ENCODE measurements at places on chromosomes 11 and 22.

- DNase-seq = no peak
These were observed 976.9 kb upstream of the TENM4 start for GRCh38 chr11:80417681-80418080.

GRCh38 chr11:102476812-102477211 lies 24.2 kb upstream of the TMEM123 start:
- no peak for DNase-seq

- DNase-seq = no peak
These were observed 77.5 kb downstream of the PPFIBP2 start for GRCh38 chr11:7591107-7591894.

DNA sequence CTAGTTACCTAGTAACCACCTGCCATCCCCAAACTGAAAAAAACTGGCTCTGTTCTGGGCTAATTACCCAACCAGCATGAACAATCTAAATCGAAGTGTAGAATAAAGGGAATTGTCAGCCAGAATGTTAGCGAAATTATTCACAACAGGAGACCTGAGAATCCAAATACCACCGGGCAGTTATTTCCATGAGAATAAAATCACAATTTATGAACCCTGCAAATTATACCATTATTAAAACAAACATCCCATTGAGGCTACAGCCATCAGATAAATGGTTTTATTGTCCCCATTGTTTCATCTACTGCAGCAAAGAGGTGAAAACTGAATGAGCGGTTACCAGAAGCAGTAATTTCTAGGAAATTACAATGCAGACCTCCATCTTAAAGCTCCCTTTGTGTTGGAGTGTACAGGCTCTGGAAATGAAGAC lies 21.7 kb downstream of the FAM168A start:
- no peak for DNase-seq

DNA sequence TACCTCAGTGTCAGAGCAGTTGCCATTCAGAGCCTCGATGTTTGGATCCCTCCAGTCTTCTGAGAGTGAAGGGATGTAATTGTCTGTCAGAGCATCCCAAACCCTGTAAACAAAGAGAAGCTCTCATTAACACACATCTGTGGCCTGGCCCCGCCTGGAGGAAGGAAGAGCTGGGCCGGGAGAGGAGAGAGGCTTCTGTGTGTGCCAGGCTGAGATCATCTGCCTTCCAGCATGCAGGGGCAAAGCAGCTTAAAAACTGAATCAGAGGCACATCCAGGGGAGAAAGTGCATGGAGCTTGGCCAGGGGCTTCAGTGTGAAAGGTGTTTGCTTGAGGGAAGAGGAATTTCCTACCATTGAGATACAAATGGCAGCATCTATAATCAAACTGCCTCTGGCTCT lies 14.5 kb downstream of the FEZ1 start:
- no peak for DNase-seq

- no peak for DNase-seq
These were observed 288.0 kb upstream of the PLET1 start for GRCh38 chr11:112548641-112549040.

- DNase-seq = no peak
These were observed 39.3 kb upstream of the PTPRJ start for GRCh38 chr11:47940904-47941649.

DNA sequence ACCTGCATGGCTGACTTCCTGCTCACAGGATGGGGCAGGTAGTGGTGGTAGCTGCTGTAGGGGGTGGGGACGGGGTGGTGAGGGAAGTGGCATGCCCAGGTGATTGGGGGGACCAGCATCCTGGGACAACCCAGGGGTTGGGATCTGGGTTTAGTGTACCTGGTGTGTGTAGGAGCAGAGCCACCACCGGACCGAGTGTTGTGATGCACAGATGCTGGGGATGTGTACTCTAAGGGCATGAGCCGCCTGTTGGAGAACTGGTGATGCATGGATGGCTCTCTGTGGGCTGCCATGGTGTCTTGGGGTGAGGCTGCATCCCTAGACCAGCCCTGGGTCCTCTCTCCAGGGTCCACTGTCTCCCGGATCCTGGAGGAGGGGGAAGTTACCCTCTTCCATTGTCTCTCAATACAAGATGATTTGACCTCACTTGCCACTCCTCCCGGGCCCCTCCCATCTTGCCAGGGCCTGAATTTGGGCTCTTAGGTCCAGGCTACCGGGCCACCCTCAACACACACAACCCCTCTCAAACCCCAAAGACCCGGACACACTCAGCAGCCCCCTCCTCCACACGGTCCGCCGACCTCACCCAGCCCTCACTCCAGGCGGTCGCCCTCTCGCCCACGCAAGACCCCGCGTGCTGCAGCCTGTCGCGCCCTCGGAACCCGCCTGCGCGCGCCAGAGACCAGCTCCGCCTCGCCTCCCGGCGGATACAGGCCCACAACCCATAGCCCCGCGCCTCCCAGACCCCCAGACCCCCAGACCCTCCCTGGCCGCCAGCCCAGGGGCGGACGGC lies 619 bp downstream of the LRRC75B start:
- DNase-seq = no peak

DNA sequence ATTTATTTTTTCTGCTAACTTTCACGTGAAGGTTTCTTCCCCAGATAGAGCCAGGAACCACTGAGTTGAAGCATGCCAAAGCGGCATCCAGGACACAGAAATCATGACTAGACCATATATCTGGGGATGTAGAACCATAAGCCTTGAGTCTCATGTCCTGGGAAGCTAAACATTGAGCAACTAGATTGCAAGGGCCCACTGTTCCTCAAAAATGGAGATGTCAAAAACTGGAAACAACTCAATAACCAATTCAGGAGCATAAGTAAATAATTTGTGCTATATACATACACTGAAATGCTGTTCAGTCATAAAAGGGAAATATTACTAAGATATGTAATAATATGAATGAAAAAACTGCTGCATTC lies 29.0 kb upstream of the CARD16 start:
- DNase-seq = no peak

DNA sequence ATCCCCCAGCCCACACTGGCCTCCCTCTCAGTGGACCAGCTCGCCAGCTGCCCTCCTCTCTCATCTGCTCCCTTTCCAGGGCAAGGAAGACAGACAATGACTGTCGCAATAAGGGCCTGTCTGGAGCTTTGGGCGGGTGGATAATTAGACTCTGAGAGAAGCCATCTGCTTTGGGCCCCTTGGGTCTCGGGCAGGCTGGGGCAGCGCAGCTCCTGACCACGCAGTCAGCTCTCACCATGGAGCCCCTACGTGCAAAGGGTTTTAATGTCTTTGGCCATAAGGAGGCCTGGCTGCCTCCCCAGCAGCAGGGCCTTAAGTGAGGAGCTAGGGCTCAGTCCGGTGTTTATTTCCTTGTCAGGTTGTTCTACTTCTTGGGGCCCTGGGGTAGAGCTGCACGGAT lies 153.9 kb downstream of the CHST1 start:
- DNase-seq = no peak

DNA sequence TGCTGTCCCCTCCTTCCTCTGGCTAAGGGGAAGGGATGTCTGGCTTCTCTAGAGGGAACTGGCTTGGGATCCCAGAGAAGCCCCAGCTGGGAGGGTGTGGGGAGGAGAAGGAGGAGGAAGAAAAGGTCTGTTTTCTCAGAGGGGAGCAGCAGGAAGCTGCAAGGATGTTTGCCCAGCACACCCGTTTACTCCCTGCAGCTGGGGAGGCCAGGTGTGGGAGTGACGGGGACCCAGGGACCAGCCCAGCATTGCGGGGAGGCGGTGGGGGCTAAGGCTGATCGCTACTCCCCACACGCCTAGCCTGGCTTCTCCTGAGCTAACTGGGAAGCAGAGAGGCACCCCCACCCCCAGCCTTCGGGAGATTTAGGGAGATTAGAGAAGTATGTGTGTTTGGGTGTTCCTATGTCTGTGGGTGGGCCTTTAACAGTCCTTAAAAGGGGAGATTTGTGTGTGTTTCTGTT lies 3.9 kb downstream of the CREB3L1 start:
- no peak for DNase-seq

GRCh38 chr11:74687237-74688023 lies 43.8 kb downstream of the CHRDL2 start:
- no peak for DNase-seq

- no peak for DNase-seq
These were observed 245.8 kb downstream of the CSNK2A3 start for GRCh38 chr11:11107076-11107723.

DNA sequence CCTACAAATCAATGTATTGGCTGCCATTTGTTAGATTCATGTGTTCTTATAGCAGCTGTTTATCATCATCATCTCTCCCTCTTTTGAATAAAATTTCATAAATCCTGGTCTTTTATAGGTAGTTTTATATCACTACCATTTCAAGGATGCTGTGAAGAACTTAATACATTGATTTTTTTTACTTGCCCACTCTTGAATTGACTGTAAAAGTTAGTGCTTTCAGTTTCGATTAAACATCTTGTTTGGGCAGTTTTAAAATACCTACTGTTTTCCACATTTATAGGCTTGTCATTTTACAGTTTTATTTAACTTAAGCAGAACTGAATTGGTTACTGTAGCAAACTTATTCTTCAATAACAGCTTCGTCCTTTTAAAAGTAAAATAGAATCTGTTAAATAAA lies 59.5 kb downstream of the TTC17 start:
- no peak for DNase-seq

DNA sequence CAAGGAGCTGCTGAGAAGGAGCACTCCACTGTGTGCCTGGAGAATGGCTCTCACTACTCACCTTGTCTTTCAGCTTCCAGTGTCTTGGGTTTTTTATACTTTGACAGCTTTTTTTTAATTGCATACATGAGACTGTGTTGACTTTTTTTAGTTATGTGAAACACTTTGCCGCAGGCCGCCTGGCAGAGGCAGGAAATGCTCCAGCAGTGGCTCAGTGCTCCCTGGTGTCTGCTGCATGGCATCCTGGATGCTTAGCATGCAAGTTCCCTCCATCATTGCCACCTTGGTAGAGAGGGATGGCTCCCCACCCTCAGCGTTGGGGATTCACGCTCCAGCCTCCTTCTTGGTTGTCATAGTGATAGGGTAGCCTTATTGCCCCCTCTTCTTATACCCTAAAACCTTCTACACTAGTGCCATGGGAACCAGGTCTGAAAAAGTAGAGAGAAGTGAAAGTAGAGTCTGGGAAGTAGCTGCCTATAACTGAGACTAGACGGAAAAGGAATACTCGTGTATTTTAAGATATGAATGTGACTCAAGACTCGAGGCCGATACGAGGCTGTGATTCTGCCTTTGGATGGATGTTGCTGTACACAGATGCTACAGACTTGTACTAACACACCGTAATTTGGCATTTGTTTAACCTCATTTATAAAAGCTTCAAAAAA lies 72.6 kb downstream of the NCAPD3 start:
- DNase-seq = no peak

DNA sequence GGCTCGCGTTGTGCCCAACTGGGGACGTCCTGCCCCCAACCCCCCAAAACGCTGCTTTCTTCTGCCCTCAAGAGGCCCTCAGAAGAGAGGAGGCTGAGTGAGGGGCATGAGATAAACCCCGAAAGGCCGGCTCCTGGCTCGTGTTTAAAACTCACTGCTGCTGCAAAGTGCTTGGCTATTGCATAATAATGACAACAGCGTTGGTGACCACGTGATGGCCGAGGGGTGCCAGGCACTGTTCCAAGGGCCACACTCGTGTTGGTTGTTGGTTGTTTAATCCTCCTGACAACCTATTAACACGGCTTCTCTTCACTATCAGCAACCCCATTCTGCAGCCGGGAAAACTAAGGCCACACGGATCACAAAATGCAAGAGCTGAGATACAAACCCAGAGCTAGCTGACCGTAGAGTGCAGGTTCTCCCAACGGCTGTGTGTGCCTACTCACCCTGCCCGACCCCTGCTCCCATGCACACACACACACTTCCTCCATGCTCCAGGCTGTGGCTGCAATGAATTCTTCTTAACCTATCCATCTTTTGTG lies 51.0 kb downstream of the ANO1 start:
- DNase-seq = no peak

DNA sequence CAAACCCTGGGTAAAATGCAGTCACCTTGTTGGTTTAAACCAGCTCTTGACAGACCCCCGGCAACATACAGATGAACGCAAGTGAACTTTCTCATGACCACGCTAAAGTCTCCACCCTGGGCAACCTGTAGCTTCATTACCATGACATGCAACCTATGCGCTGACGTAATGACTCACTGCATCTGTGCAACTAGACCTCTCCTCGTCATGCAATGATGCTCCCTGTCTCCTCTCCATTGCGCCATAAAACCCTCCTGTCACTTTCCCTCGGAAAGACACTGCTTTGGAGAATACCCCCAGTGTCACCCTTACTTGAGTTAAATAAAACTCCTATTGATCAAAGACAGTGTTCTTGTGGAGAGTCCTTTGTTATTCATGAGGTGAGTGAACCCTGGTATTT lies 52.5 kb downstream of the RCN1 start:
- no peak for DNase-seq

DNA sequence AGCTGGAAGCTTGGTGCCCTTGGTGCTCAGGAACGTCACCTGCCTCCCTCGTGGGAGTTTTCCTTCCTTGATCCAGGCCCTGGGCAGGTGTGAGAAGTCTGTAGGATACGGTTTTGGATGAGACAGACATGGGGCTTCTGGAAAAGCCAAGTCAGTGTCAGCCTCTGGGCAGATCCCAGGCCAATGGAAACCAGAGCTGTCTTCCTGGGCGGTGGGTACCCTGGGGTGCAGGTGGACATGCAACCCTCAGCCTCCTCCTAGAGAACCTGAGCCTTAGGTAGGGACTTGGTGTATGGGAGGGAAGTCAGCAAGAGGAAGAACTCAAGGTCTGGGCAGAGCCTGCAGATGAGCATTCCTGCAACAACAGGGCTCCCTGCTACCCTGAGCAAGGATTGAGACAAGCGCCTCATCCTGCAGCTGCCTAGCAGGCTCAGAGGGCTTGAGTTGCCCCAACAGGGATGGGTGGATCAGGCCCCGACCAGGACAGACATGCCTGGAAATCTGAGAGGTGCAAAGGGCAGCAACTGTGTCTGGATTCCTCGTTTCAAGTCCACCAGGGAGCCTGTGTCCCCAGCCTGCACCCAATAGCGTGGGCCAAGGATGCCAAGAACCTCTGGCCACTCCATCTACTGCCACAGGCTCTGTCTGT lies 37.6 kb upstream of the SYT13 start:
- DNase-seq = no peak

DNA sequence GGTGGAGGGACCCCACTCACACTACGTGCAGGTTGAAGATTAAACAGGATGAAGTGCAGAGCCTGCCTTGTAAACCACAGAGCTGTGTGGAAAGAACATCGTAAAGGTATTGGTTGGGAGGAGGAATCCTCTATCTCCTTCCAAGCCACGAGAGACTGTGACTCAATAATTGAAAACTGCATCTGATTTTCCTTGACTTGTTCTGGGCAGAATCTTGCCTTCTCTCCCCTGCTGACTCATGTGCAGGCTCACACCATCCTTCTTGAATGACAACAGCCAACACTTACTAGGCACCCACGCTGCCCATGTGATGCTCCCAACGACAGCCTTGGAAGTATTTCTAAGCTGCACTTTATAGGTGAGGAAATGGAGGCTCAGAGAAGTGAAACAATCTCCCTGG lies 563.0 kb downstream of the MIAT start:
- DNase-seq = no peak

Measured in activated T-cell treated with anti-CD3 and anti-CD28 coated beads for 48 hours (primary cell).